Vagina (tissue), 2 donors: ENCODE measurements at places on chromosomes 7 and 10. TPM values are rescaled to one million over a fixed set of nuclear protein-coding genes. Genes with fewer than 3 reads are reported as not detected.
A peak's percentile ranks its signal among the peaks of the same experiment; 100 is the strongest.

GRCh38 chr7:44073664-44074348, 8.4 kb upstream of the PGAM2 start:
- peak overlapping the region; percentile 64 for H3K27ac ChIP-seq
- no peaks in the 10 kb centered on the region for H3K27me3 ChIP-seq
- peaks cover 40% of the 10 kb centered on the region for H3K4me1 ChIP-seq
- no peak for DNase-seq

- H3K27ac ChIP-seq = no peak overlapping the region
- peaks cover 6% of the 10 kb centered on the region for H3K36me3 ChIP-seq
- no peak for DNase-seq
- H3K4me1 ChIP-seq = no peaks in the 10 kb centered on the region
These were observed 66.7 kb upstream of the FGL2 start for GRCh38 chr7:77266291-77266794.

CCDC172 gene
- total RNA-seq = not detected

DNA sequence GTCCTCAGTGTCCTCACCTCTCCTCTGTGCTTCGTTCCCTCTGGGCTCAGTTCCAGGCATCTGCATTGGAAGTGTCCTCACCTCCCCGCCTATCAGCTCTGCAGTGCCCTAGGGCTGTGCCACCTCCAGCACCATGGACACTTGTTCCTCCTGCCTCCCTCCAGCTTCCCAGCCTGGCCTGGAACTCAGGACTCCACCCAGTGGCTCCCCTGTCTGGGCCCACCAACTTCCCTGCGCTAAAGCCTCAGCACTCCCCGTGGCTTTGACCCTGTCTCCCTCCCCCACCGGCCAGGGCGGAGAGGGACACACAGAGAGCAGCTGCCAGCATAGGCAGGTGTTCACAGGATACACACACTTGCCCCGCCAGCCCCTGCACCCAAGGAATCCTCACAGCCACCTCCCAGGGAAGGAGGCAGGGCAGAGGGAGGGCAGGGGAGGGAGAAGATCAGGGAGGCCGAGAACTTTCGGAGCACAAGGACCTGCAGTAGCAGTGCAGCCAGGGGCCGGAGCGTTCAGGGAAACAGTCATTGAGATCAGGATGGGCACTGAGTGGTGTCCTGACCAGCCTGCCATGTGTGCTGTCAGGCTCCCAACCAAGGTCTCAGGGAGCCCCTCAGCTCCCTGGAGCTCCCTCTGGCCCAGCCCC, 31.3 kb downstream of the ANXA8 start:
- no peaks in the 10 kb centered on the region for H3K36me3 ChIP-seq
- H3K4me3 ChIP-seq = no peak overlapping the region
- H3K27me3 ChIP-seq = no peaks in the 10 kb centered on the region
- no peaks in the 10 kb centered on the region for H3K4me1 ChIP-seq
- H3K27ac ChIP-seq = no peak overlapping the region

PNLIPRP3 gene
- total RNA-seq = 2.2 TPM

GRCh38 chr7:27767374-27767773, 27.4 kb downstream of the TAX1BP1 start:
- H3K36me3 ChIP-seq = peaks cover 6% of the 10 kb centered on the region
- no peak overlapping the region for H3K27ac ChIP-seq
- no peak for DNase-seq
- no peaks in the 10 kb centered on the region for H3K4me1 ChIP-seq
- no peaks in the 10 kb centered on the region for H3K27me3 ChIP-seq
- no peak overlapping the region for H3K4me3 ChIP-seq

DNA sequence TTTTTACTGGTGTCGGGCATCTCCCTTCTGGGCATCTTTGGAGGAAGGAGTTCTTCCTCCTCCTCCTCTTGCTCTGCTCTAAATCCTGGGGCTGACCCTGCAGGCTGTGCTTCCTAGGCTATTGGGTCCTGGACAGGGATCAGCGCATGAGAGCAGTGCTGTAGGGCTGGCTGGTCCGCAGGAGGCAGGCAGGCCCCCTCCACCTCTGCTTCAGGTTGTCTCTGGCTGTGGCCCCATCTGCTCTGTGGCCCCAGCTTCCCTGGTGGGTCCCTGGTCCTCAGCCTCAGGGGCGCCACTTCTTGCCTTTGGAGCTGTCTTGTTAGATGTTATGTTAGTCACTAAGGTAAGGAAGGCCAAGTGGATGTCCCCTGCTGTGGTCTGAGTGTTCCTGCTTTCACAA, 237.3 kb upstream of the PITRM1 start:
- no peaks in the 10 kb centered on the region for H3K36me3 ChIP-seq
- H3K27ac ChIP-seq = no peak overlapping the region
- no peaks in the 10 kb centered on the region for H3K4me1 ChIP-seq
- DNase-seq = no peak
- no peak overlapping the region for H3K4me3 ChIP-seq

CYP2C19 gene
- total RNA-seq = 6.1 TPM

ACTA2 gene
- total RNA-seq = 1,162 TPM

NEUROD6 gene
- not detected for total RNA-seq

DNA sequence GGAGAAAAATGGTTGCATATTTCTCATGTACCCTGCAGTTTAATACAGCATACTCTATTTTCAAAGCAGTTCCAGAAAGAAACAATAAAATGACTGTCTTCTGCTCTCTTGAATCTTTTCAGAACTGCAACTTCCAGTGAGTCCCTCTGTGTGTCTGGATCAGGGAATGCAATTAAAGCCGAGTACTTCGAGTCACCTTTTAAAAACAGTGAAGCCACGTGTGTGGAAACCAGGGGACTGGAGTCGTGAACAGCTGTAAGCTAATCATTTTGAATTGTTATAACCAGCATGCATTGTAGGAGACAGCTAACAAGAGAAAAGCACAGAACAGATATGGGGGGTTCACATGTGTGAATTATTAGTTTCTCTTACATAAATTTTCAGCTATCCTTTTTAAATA, 109.1 kb downstream of the CPED1 start:
- no peaks in the 10 kb centered on the region for H3K36me3 ChIP-seq
- H3K27ac ChIP-seq = no peak overlapping the region
- H3K27me3 ChIP-seq = no peaks in the 10 kb centered on the region
- no peak overlapping the region for H3K4me3 ChIP-seq

- H3K27ac ChIP-seq = no peak overlapping the region
- no peaks in the 10 kb centered on the region for H3K4me1 ChIP-seq
- no peak for DNase-seq
- H3K27me3 ChIP-seq = no peaks in the 10 kb centered on the region
- H3K4me3 ChIP-seq = no peak overlapping the region
- no peaks in the 10 kb centered on the region for H3K36me3 ChIP-seq
These were observed 31.8 kb upstream of the CARD11 start for GRCh38 chr7:3075441-3075840.

GRCh38 chr7:80722616-80723195, 84.3 kb downstream of the CD36 start:
- H3K4me3 ChIP-seq = no peak overlapping the region
- DNase-seq = peak; percentile 92
- H3K4me1 ChIP-seq = peaks cover 21% of the 10 kb centered on the region
- H3K27ac ChIP-seq = peak overlapping the region; percentile 76
- no peaks in the 10 kb centered on the region for H3K27me3 ChIP-seq

DNA sequence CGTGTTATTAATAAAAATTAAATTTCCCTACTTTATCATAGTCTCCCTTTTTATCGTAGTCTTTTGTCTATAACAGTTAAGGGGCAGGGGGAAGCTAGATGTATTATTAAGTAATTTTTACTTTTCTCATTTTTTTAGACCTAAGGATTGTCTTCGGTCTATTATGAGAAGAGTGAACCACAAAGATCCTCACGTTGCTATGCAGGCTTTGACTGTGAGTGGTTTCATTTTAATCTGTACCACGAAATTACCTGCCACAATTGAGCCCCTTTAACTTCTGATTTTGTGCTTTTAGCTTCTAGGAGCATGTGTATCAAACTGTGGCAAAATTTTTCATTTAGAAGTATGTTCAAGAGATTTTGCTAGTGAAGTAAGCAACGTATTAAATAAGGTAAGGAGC, 40.6 kb downstream of the STAM start:
- no peak overlapping the region for H3K27ac ChIP-seq
- no peaks in the 10 kb centered on the region for H3K4me1 ChIP-seq

GRCh38 chr10:71083716-71083975, 128.7 kb upstream of the UNC5B start:
- H3K36me3 ChIP-seq = no peaks in the 10 kb centered on the region
- no peak overlapping the region for H3K27ac ChIP-seq
- no peaks in the 10 kb centered on the region for H3K27me3 ChIP-seq
- H3K4me1 ChIP-seq = no peaks in the 10 kb centered on the region
- no peak for DNase-seq
